ENCODE measurements at places on chromosomes 1 and 21.

GRCh38 chr1:37905727-37906126, 41.1 kb downstream of the INPP5B start:
- no peak for DNase-seq

DNA sequence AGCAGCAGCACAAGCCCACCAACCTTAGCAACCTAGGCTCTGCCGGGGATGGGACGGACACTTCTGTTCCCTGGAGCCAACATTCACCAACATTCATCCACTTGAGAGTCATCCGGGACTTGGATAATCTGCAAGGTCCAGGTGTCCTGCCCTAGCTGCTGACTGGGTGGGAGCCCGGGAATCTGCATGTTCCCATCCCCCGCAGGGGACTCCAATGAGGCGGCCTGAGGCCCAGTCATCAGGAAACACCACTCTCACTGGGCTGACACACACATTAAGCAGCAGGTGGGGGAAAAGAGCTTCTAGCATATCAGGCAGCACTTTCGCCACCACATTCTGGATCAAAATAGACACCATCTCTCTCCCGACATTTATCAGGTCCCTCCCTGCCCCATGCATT, 38.4 kb upstream of the CCSAP start:
- DNase-seq, result no peak

- DNase-seq, result no peak
Observed at GRCh38 chr1:25430967-25431881, 527 bp downstream of the MACO1 start.

DNA sequence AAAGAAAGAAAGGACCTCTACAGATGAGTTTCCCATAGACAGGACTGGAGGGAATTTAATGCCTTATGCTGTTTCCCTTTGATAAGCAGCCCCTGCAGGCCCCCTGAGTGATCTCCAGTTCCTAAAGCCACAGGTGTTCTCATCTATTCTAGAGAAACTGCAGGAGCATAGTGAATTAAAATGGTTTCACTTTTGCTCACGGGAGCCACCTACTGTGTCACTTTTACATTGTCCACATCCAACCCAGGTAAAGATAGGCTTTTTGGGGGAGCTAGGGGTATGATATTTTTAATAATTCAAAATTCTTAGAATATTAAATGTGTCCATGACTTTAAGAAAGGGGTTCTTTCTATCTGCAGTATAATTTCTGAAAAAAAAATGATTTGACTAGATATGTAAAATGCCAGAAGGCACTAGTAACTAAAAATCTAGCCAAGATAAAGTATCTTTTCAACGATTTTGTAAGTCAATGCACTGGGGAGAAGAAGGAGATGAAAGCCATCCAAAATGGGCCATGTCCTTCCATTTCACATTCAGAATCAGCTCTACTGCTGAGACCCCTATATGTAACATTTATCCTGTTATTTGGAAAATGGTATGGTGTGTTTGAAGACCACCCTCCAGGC, 267.3 kb upstream of the DUSP10 start:
- no peak for DNase-seq

GRCh38 chr1:63888984-63889383, 115.2 kb downstream of the ROR1 start:
- no peak for DNase-seq

GRCh38 chr1:89044970-89045721, 19.9 kb downstream of the GBP1 start:
- no peak for DNase-seq

DNA sequence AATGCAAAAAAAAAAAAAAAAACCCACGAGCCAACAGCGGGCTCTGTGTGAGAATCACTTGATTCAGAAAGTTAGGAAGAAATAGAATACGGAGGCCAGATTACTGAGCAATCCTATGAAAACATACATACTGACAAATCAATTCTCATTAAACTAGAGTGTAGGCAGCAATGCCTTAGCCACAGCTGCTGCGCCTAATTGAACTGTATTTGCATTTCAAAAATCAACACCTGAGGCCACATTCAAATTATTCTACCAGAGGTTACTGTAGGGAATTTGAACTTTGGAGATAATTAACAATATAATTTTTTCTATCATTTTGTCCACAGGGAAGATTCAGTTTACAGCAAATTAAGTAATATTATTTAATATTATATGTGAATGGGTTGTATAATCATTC, 138.4 kb upstream of the PLD5 start:
- DNase-seq, result no peak

DNA sequence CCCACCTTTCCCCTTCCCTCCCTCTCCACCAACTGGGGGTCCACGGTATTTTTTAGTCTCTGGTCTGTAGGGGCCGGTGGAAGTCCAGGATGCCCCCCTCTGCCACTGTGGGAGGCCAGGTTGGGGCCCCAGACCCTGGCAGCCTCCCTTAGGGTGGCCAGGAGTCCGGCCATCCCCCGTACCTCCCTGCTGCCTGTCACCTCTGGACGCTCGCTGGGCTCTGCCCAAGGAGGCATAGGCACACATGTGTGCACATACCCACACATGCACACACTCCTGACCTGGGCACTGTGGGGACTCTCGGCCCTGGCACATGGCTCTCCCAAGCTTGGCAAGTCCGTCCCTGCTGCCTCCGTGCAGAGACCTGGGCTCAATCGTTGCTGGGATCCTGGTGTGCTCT, 53.0 kb downstream of the DISP3 start:
- no peak for DNase-seq

- peak; percentile 7 for DNase-seq
Observed at GRCh38 chr1:162561616-162562469, at the start of gene UAP1. UAP1 (plus strand) TSS chr1:162561722; CDS start chr1:162566069, 4,347 bp downstream.

DNA sequence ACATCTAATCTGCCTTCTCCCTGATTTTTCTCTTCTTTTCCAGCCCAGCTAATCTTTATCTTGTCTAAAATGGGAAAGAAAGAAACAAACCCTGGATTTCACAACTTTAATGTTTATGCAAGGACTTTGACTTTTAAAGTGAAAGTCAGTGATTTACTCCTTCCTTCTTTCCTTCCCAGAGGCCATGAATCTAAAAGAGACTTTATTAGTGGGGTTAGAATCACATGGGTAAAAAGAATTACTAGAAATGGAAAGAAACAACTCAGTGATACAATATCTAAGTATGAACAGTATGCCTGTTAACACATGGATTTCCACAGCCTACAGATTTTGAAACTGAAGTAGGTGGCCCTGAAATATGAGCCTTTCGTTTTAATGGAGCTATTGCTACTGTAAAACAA, 59.8 kb upstream of the KCNK2 start:
- DNase-seq, result no peak

DNA sequence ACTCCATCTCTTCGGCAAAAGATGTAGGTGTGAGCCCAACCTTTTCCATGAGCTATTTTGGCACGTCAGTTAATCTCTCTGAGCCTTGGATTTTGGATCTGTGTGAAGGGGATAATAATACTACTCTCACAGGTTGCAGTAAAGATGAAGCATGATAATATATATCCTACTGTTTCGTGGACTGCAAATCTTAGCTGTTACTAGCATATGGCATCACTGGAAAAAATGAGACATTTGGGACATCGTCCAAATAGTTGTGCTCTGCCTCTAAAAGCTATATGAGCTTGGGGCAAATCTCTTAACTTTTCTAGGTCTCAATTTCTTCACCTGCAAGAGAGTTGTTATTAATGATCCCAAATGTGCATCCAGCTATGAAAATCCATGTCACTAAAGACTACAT, 147.4 kb upstream of the ZRANB2 start:
- no peak for DNase-seq

GRCh38 chr21:46552274-46552673, 52.6 kb downstream of the S100B start:
- DNase-seq, result no peak

- DNase-seq, result no peak
Observed at GRCh38 chr1:221841251-221841982, 99.5 kb upstream of the DUSP10 start.

DNA sequence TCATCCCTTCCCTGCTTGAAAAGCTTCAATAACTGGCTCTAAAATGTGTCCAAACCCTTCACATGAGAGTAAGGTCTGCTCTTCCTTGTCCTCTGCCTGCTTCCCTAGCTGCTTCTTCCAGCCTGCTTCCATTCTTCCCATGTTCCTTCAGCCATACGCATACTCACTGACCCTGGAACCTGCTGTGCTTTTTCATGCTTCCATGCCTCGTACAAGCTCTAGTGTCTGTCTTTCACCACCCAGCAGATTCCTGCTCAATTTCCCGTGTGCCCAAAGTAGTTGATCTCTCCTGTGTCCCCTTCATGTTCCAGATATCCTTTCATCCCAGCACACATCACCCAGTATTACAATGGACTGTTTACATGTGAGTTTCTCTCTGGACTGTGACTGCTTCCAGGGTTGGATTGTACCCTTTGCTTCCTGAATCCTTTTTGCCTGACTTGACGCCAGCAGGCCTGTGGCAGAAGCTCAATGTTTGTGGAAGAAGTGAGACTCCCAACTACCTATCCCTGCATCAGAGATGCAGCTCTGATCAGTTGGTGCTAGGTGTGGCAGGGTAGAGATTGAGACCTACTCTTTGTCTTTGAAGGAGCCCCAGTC, 35.9 kb upstream of the RNF19B start:
- no peak for DNase-seq

DNA sequence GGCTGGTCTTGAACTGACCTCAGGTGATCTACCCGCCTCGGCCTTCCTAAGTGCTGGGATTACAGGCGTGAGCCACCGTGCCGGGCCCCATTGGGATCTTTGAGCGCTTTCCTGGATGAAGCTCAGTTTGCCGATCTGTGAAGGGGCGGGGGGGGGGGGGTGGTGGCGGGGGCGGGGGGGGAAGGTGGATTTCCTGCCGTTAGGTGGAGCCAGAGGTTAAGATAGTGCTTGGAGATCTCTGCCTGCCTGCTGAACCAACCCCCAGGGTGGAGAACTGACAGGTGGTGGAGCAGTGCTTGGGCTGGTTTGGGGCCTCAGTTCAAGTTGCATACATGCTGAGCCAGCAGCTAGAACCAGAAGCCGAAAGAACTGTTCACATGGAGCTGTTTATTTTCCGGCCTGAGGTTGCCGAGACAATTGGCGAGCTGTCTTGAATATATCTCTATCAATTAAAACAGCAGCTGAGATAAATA, 1.7 kb downstream of the TMCC2 start:
- DNase-seq, result peak; percentile 33

- DNase-seq, result no peak
Observed at GRCh38 chr1:7670334-7671145, 100.6 kb upstream of the VAMP3 start.

Data from stimulated activated CD8-positive, alpha-beta memory T cell treated with anti-CD3 and anti-CD28 coated beads, Interleukin-15, amount 100 ng/mL, for 4 hours (primary cell).